ENCODE measurements at places on chromosomes 7 and 10. TPM values are rescaled to one million over a fixed set of nuclear protein-coding genes. Genes with fewer than 3 reads are reported as not detected.

GRCh38 chr7:39535720-39536119 is 30.5 kb upstream of the YAE1 start:
- DNase-seq, result no peak
- no peak overlapping the region for H3K4me3 ChIP-seq
- H3K36me3 ChIP-seq, result no peaks in the 10 kb centered on the region
- no peaks in the 10 kb centered on the region for H3K27me3 ChIP-seq
- H3K27ac ChIP-seq, result no peak overlapping the region

Gene LLCFC1
- total RNA-seq, result not detected

Gene AS3MT
- 5.2 TPM for total RNA-seq

Gene SUGCT
- total RNA-seq, result 20.8 TPM

Data from tibial nerve (tissue), 4 donors.